ENCODE measurements at places on chromosomes 12 and 14.
A peak's percentile ranks its signal among the peaks of the same experiment; 100 is the strongest.

GRCh38 chr14:89836830-89837469, 117.6 kb downstream of the EFCAB11 start:
- no peak for DNase-seq

DNA sequence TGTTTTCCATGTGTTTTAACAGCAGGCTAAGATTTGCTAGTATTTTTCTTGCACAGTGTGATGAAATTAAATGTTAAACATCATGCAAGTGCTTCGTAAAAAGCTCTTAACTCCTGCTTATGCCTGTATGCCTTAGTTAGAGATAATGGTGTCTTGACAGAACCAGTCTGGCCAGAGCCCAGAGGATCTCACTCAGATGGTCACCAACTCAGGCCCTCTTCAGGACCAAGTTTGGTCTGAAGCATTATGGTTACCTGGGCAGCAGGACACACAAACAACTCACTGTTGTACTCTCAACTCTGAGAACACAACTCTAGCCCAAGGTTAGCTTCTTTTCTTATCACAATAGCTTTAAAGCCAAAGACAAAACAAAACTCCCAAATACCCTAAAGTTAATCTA, 115.4 kb downstream of the KIF21A start:
- DNase-seq, result no peak

DNA sequence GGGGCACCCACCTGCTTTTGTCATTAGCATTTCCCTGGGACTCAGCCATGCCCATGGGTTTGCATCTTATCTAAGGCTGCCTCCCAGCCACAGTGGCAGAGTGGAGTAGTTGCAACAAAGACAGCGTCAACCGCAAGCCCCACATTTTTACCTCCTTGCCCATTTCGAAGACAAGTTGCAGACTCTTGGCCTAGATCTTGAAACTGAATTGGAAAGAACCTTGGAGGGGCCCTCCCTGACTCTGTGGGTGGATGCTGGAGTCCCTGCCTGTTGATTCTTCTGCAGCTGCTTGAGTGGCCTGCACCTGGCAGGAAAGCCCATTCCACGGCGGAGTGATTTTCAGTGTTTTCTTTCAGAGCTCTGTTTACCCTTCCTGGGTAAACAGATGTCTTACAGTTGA, 309.0 kb downstream of the VRK1 start:
- DNase-seq, result no peak

- DNase-seq, result no peak
Measured at GRCh38 chr12:126342866-126343265, 1277.6 kb downstream of the AACS start.

DNA sequence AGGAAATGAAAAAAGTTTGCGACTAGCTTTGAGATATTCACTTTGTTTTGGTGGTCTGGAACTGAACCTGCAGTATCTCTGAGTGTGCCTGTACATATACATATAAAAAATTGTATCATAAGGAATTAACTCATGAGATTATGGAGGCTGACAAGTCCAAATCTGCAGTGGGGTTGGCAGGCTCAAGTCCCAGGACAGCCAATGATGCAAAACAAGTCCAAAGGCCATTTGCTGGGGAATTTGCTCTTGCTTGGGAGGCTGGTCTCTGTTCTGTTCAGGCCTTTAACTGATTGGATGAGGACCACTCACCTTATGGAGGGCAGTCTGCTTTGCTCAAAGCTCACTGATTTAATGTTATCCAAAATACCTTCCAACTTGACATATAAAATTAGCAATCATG, 66.8 kb downstream of the FGD4 start:
- DNase-seq, result no peak

GRCh38 chr14:57609192-57610075, 115.8 kb upstream of the CCDC198 start:
- DNase-seq, result no peak

GRCh38 chr12:42315108-42315507, 10.8 kb downstream of the ZCRB1 start:
- no peak for DNase-seq

- no peak for DNase-seq
Measured at GRCh38 chr14:87153901-87154300, 839.1 kb downstream of the GALC start.

DNA sequence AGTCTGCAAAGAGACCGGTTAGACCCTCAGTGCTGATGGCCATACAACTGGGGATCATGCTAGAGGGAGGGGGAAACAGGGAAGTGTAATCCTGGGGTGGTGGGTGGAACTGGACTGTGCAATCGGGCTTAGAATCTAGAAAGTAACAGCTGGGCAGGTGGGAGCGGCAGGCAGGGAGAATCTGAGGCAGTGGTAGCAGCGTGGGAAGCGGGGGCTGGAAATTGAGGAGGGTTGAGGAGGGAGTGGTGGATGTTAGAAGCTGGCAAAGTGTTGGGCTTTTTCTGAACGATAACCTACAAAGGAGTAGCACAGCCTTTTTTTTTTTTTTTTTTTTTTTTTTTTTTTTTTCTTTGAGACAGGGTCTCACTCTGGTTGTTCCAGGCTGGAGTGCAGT, 3.1 kb upstream of the IGFBP6 start:
- DNase-seq, result no peak

- no peak for DNase-seq
Measured at GRCh38 chr14:21350539-21350938, 33.3 kb downstream of the SUPT16H start.

GRCh38 chr12:108833757-108834472, 23.5 kb downstream of the SSH1 start:
- no peak for DNase-seq

GRCh38 chr14:72535485-72535884, 358.4 kb downstream of the DPF3 start:
- DNase-seq, result no peak

DNA sequence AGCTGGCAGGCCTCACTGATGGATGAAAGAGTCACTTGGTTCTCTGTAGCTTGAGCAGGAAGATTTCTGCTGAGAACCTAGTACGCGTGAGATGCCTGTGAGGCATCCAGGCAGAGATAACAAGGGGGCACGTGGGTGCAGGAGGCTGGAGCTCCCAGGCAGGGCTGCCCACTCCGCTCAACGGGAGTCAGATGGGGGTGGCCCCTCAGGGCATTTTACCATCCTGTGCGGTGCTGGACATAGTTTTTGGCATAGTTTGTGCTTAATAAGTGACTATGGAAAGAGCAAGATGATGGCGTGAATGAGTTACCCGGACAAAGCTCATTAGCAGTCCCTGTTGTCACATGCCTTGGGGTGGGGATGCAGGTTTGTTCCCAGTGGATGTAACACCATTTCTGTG, 182.8 kb downstream of the TSPAN9 start:
- no peak for DNase-seq

DNA sequence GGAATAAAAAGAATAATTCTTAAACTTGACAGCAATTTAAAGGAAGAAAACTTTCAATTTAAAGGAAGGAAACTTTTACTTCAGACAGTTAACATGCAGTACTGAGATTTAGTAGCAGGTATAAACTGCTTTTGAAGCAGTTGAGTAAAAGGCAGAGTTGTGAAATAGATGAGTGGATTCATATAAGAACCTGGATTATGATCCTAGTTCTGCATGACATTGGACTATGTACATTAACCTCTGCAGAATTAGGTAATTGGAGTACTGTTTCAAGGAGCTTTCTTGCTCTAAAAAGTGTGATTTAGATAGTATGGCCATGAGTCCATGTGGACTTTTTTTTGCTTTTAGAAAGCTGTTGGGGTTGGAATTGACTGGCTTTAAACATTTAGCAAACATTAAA, 29.7 kb downstream of the ATP2A2 start:
- DNase-seq, result no peak

DNA sequence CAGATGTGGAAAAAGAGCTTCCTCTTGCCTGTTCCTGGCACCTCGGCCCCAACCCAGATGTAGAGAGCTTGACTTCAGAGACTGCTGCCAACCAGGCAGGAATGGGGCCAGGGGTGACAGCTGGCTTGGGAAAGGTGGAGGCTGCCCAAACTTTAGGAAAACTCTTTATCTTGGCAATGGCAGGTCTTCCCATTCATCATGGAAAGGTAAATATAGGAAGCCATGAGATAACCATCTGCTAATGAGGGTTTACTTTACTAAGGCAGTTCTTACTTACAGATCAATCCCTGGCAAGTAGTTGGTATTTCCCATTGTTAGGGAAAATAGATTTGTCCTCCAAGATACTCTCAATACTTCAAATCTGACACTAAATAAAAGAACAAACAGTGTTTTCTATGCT, 143.1 kb upstream of the NUDT4 start:
- DNase-seq, result no peak

DNA sequence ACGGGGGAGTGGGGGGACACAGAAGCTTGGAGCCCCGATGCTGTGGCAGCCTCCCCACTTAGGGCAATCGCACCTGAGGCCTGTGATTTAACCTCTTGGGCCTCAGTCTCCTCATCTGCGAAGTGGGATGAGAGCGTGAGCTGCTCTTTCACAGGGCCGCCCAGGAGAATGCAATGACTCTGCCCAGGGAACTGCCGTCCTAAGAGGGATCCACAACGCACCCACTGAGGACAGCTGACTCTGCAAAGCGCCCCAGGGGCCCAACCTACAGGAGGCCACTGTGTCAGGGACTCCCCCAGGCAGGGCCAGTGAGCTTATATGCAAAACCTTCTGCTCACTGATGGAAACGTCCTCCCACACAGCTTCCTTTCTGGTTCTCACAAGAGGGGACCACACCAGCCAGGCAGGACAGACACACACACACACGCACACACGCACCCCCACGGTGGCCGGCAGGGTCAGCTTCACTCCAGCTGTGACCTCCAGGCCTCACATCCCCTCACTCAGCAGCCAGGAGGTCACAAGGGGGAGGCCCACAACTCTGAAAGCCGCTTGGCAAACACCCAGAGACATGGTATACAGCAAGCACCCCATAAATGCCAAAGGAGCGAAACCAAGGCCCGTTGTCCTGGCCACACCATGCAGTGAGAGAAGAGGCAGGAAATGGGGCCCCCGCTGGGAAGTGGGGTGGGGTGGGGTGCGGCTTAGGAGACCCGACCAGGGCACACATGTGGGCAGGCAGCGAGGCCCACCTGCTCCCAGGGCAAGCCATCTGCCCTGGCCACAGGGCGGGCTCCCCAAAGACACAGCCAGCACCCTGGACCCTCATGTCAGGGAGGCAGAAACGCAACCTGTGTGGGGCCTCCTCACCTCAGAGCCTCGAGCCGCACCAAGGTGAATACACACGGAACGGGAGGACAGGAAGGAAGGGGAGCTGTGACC, 73.3 kb downstream of the NCOR2 start:
- peak; percentile 39 for DNase-seq

DNA sequence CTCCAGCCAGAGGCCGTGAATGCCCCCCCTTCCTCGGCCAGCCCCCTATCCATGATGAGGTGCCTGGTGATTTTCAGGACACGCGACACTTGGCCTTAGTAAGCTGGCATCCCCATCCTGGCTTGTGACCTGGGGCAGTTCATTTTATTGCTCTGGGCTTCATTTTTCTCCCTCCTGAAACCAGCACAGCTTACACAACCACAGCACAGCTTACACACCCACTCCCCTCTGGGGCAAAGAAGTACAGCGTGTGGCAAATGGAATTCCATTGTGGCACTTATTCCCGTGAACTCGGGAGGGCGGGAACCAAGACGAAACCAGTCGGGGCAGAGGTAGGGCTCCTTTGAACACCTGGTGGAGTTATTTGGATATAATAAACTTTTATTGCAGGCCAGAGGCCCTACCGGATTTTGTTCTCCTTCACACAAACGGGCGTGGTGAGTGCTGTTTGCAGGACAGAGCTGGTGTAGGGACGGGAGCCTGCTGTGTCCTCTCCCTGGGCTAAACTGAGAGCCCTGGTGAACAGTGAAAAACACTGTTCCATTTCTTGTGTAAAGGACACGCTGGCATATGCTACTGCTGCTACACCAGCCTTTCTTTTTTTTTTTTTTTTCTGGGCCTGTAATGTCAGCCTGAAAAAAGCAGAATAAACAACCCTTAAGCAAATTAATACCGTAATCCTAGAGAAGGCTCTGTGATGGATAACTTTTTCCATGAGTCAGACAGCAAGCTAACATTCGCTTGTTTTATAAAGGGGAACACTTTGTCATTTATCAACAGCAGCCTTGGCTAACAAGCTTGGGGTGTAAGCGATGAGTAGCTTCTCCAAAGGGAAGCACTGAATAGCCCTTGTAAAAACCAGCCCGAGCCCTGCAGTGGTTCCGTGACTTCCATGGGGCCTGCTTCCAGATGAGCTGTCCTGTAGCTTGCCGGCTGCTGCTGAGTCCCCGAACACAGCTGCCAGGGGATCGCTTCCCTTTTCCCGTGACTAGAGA, 29.3 kb downstream of the CD9 start:
- DNase-seq, result no peak

DNA sequence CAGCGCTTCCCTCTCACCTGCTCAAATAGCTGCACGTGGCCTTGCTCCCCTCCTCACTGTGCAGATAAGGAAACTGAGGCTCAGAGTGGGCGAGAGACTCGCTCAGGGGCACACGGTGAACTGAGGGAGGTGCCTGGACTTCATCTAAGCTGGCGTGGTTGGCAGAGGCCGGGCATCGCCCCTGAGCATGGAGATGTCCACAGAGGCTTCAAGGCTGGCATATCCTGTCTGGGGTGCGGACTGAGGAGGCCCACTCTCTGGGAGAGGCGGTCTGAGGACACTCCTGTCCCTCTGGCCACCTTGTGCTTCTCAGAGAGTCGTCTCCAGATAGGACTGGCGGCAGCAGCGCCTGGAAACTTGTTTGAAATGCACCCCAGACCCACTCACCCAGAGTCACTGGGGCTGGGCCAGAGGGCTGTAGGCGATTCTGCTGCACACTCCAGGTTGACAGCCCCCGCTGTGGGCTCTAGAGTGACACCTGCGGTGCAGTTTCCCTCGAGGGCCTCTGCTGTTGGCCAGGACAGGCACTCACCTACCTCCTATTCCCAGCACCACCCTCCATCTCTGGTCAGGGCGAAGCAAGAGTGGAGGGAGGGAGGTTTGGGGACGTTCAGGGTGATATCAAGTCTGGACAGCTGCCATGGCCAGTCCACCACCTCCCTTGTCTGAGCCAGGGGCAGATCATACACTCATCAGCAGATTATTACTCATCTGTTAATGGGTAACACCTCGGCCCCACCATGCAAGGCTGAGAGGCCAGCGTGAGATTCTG, 11.2 kb upstream of the LBHD2 start:
- no peak for DNase-seq

DNA sequence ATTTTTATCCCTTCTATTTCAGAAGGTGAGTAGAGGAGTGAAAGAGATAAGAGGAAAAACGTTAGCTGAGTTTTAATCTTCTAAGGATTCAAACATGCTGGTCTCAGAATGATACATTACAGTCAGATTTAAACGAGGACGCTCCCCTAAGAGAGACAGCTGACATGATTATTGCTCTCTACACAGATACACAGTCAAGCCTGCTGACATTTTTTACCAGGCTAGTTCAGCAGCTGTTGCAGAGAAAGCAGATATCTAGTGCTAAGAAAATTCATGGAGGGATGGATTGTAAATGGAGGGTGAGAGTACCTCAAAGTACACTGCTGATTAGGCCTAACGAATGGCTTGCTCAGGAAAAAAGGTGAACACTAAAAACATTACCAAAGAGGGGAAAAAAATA, 31.9 kb upstream of the SOS2 start:
- DNase-seq, result no peak

All from stimulated activated CD8-positive, alpha-beta memory T cell treated with anti-CD3 and anti-CD28 coated beads, Interleukin-12 subunit alpha, Interleukin-12 subunit beta, amount 100 ng/mL, for 4 hours (primary cell).